ENCODE measurements at places on chromosomes 5 and 9. TPM values are rescaled to one million over a fixed set of nuclear protein-coding genes. Genes with fewer than 3 reads are reported as not detected.

Gene TAF11L5
- total RNA-seq: not detected

Gene ECSCR
- 281 TPM for total RNA-seq

Gene POLR1E
- total RNA-seq: 14.2 TPM

Gene ARSK
- 3.0 TPM for total RNA-seq

Gene PCDHB8
- 0.16 TPM for total RNA-seq

Gene ATP10B
- under 0.01 TPM for total RNA-seq

Gene SLC4A9
- total RNA-seq: under 0.01 TPM

Gene SVEP1
- total RNA-seq: 1.4 TPM

Gene KCNV2
- not detected for total RNA-seq

Gene ZDHHC21
- total RNA-seq: 11.0 TPM

Gene SLC6A3
- total RNA-seq: not detected

Gene CKMT2
- total RNA-seq: 0.16 TPM

Gene PLAC8L1
- total RNA-seq: not detected

Gene CCDC183
- 0.81 TPM for total RNA-seq

Gene SLC2A8
- total RNA-seq: 11.5 TPM

Gene ALDOB
- 0.06 TPM for total RNA-seq

Gene SNX30
- total RNA-seq: 7.4 TPM

Gene PCDHA9
- 0.06 TPM for total RNA-seq

Gene CSF2
- total RNA-seq: 1.3 TPM

Gene C7
- total RNA-seq: 0.06 TPM

Gene TCOF1
- total RNA-seq: 10.7 TPM

Gene PTPN3
- 2.7 TPM for total RNA-seq

Gene ATOX1
- total RNA-seq: 66.3 TPM

Gene PCDHGA9
- total RNA-seq: 0.97 TPM

Gene OMD
- total RNA-seq: not detected

Gene SNX18
- total RNA-seq: 17.3 TPM

Gene LSM11
- total RNA-seq: 7.6 TPM

Gene CCNH
- 91.4 TPM for total RNA-seq
